ENCODE measurements at places on chromosomes 7 and 10. TPM values are rescaled to one million over a fixed set of nuclear protein-coding genes. Genes with fewer than 3 reads are reported as not detected.

GRCh38 chr10:119520283-119520682 is 22.2 kb downstream of the RGS10 start:
- peaks cover 24% of the 10 kb centered on the region for H3K4me1 ChIP-seq
- no peak overlapping the region for H3K4me3 ChIP-seq
- H3K36me3 ChIP-seq = no peaks in the 10 kb centered on the region
- no peak for DNase-seq

- H3K36me3 ChIP-seq = peaks cover 4% of the 10 kb centered on the region
- H3K4me1 ChIP-seq = peaks cover 15% of the 10 kb centered on the region
- peaks cover 18% of the 10 kb centered on the region for H3K27me3 ChIP-seq
- no peak overlapping the region for H3K27ac ChIP-seq
- no peak for DNase-seq
Observed at GRCh38 chr10:97764519-97764931, 7.3 kb downstream of the SFRP5 start.

- H3K27ac ChIP-seq = no peak overlapping the region
- no peaks in the 10 kb centered on the region for H3K27me3 ChIP-seq
- H3K36me3 ChIP-seq = peaks cover 4% of the 10 kb centered on the region
- H3K4me3 ChIP-seq = no peak overlapping the region
- peaks cover 17% of the 10 kb centered on the region for H3K4me1 ChIP-seq
Observed at GRCh38 chr7:141210862-141211261, 137.0 kb downstream of the TMEM178B start.

DNA sequence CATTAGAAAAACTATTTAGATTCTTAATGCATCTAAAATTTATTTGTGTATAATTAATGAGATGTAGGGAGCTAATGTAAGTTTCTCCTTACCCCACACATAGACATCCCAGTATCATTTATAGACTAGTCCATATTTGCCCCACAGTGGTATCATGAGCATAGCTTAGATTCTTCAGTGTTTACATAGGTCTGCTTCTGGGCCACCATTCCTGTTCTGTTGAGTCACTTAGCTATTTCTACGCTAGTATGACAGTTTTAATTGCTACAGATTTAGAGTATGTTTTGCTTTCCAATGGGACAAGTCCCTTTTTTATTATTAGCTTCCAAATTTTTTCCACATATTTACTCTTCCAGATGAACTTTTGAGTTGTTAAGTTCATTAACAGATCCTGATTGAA is 69.4 kb downstream of the MCMBP start:
- no peaks in the 10 kb centered on the region for H3K27me3 ChIP-seq
- H3K36me3 ChIP-seq = peaks cover 12% of the 10 kb centered on the region
- H3K4me3 ChIP-seq = no peak overlapping the region
- DNase-seq = no peak
- H3K4me1 ChIP-seq = no peaks in the 10 kb centered on the region

DNA sequence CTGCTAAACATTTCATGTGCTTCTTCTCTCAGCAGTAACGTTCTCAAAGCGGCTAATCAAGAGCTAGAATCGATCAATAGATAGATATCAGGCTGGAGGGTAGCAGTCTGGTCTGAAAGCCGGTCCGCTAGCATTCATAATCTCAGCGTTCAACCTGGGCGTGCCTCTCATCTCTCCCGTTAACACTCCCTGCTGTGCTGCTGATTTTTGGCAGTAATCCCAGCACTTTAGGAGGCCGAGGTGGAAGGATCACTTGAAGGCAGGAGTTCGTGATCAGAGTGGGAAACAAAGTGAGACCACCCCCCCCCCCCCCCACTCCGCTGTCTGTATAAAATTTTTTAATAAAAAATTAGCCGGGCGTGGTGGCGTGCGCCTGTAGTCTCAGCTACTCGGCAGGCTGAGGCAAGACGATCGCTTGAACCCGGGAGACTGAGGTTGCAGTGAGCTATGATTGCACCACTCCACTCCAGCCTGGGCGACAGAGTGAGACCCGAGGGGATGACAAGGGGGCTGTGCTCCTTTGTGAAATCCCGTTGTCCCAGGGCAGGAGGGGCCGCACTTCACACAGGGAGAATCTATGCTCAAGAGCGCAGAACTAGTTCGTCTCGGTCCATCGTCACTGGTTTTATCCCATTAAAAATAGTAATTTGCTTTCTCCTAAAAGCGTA is 624 bp upstream of the CEP55 start:
- H3K27me3 ChIP-seq = no peaks in the 10 kb centered on the region
- H3K36me3 ChIP-seq = no peaks in the 10 kb centered on the region
- peak overlapping the region; percentile 93 for H3K27ac ChIP-seq

DNA sequence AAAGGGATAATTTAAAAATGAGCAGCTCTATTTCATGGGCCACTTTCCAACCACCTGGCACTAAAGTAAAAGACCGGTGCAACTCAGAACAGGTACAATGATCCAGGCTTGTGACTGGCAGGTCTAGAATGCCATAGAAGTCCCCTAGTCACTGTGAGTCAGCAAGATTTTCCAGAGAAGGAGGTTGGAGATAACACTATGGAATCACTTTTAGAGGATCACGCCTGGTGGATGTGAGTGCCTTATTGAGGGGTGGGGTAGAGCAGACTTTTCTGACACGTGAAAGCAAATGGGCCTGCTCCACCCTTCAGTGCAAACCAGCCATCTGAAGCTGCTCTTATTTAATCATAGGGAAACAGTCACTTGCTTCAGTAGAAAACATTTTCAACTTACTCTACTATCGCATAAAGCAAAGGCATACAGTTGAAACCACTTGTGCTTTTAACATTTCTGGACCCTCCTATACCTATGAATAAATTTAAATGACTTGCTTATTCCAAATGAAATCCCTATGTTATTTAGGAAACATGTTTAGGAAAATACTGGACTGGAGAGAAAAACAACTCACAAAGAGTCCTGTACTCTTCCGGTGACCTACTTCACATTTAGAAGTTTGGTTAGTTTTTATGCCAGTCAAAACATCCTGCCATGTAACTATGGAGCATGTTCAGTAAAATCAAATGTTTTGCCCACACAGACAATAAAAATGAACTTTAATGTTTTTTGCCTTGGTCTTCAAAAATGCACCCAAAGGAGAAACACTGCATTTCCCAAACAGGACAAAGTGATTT is 21.5 kb upstream of the AKR1C1 start:
- no peaks in the 10 kb centered on the region for H3K27me3 ChIP-seq
- H3K36me3 ChIP-seq = no peaks in the 10 kb centered on the region
- H3K4me3 ChIP-seq = no peak overlapping the region
- H3K27ac ChIP-seq = no peak overlapping the region
- no peaks in the 10 kb centered on the region for H3K4me1 ChIP-seq

DNA sequence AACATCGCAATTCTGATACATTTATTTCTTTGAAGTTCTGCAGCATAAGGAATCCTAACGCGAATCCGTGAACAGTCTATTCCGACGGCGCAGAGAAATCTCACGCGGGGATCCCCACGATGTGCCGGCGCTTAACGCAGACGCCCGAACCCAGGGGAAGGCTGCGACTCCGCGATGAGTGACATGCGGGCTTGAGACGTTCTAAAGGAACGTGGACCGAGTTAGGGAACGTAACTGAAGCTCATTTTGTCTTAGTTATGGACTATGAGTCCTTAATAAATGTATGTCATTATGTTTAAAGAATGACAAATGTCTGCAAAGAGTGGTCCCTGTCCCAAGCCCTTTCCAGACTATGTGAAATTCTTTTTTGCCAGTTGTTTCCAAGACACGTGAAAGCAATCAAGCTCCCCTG is 995 bp upstream of the PARD3 start:
- peak; percentile 9 for DNase-seq
- H3K36me3 ChIP-seq = no peaks in the 10 kb centered on the region
- no peak overlapping the region for H3K27ac ChIP-seq
- H3K27me3 ChIP-seq = peaks cover 15% of the 10 kb centered on the region
- peaks cover 40% of the 10 kb centered on the region for H3K4me1 ChIP-seq

DNA sequence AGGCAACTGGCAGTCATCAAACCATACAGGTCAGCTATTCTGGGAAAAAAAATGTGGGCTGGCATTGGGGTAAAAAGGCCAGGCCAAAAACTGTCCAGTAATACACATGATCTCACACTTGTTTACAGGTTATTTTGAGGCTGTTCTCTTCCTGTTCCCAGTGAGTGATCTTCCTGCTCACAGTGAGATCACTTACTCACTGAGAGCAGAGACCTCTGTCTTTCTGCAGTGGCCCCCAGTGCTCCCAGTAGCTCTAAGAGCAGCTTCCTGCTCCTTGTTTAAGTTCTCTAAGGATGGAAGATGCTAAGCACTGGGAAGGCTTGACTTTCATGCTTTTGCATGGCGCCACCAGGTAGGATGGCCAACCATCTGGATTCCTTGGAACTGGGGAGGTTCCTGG is 93.5 kb upstream of the KIAA1217 start:
- DNase-seq = no peak
- H3K27me3 ChIP-seq = peaks cover 12% of the 10 kb centered on the region
- no peak overlapping the region for H3K27ac ChIP-seq
- H3K4me1 ChIP-seq = peaks cover 15% of the 10 kb centered on the region
- H3K36me3 ChIP-seq = no peaks in the 10 kb centered on the region

Gene MRPS17
- total RNA-seq = 22.5 TPM

DNA sequence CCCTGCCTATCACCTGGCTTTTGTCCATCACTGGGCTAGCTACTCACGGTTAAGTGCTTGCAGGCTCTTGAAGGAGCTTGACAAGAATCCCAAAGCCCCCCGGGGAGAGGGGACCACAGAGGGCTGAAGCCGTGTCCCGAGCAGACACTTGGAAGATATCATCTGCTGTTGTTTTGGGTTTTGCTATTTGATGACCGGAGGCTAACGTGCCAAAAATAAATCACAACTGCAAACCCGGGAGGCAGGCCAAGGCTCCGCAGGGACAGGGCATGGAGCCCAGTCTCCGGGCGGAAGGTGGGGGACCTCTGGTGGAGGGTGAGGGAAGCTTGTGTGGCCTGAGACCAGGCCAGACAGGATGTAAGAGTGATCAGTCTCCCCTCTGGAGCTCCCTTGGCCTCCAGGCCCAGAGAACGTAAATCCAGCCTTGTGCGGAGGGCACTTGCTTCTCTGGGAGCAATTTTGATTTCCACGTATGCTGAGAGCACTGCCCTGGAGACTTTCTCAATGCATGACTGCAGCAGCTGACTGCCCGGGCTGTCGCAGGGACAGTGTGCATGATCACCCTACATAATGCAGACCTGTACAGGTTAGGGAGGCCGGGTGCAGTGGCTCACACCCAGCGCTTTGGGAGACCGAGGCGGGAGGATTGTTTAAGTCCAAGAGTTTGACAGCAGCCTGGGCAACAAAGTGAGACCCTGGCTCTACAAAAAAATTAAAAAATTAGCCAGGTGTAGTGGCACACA is at the start of gene PHKG1:
Gene PHKG1, minus strand, starts transcription at position 164 of the 743 bp plus-strand sequence. CDS start 4,011 bp downstream, outside the sequence.
- H3K4me1 ChIP-seq = no peaks in the 10 kb centered on the region
- H3K27me3 ChIP-seq = no peaks in the 10 kb centered on the region
- H3K4me3 ChIP-seq = no peak within 1 kb of the TSS
- H3K27ac ChIP-seq = no peak within 1 kb of the TSS

DNA sequence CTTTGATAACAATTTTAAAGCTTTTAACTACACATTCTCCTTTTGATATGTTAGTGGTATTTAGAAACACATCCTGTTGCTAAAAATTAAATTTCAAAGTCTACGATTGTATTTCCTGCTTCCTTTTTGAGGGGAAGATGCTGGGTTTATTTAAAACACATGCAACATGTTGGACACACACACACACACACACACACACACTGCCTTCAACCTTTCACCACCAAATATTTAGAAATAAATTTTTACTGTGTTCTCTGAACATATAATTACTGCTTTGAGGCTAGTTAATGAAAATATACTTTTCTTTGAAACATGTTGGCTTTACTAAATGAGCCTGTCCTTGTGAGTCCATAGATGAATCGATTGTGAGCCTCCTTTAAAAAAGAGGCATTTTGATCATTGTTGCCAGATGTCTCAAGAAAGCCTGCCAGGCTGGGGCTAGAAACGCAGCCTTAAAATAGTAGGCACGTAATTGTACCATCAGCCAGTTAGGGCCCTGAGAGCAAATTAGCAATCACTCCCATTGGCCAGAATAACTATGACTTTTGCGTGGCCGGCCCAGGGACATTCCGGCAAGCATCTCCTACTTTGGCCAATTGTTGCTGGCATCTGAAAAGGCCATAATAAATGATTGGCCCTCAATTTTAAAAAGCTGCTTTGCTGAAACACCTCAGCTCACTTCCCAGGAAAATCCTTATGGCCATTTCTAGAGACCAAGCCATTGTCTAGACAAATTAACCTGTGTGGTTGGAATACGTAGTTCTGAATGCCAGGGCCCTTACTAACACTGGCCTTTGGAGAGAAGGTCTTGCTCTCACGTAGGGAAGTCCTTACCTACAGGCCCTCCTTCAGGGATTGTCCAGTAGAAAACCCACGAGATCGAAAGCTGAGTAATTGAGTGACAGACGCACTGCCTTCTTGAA is 9.9 kb upstream of the TEX36 start:
- no peaks in the 10 kb centered on the region for H3K36me3 ChIP-seq
- H3K27me3 ChIP-seq = no peaks in the 10 kb centered on the region
- no peak overlapping the region for H3K27ac ChIP-seq

Gene SHTN1
- total RNA-seq = 10.0 TPM

DNA sequence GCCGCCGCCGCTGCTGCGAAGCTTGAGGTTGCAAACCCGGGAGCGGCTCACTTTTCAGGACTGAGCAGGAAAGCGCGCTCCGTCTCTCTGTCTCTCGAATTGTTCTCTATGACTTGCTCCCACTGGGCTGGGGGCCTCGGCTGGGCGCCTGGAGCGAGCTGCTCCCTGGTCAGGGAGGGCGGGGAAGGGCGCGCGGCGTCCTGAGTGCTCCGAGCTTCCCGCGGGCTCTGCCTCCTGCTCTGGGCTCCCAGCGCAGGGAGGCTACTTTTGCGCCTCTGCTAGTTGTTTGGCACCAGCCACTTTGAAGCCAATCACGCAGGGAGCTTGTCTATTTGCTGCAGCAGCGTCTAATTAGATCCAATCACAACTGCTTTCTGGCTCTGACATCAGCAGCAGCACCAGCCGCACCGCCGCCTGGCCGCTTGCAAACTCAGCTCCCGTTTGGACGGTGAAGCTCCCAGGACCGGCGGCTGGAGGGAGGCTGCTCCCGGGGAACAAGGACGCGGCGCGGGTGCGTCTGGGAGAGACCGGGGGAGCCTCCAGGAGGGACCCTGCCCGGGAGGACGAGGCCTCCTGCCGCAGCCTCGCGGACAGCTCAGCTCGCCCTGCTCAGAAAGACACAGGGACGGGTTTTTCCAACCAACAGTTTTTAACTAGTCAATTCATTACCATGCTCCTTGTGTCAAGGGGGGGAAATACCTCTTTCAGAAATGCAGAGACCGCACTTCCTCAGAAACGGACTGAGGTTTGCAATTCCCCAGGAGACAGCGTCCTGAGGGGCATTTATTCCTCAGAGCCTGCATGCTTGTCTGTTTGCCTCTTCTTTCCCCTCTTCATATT is at the start of gene ADARB2:
Gene ADARB2, minus strand, starts transcription at position 304 of the 840 bp plus-strand sequence.
- H3K36me3 ChIP-seq = no peaks in the 10 kb centered on the region
- DNase-seq = peak; percentile 67
- peak within 1 kb of the TSS; percentile 92 for H3K4me3 ChIP-seq
- no peak within 1 kb of the TSS for H3K27ac ChIP-seq
- H3K27me3 ChIP-seq = peaks cover 90% of the 10 kb centered on the region

Data from neural crest cell (in vitro differentiated cells).